NCI-H1105 (cell line): ENCODE measurements at places on chromosomes 11 and 22.

DNA sequence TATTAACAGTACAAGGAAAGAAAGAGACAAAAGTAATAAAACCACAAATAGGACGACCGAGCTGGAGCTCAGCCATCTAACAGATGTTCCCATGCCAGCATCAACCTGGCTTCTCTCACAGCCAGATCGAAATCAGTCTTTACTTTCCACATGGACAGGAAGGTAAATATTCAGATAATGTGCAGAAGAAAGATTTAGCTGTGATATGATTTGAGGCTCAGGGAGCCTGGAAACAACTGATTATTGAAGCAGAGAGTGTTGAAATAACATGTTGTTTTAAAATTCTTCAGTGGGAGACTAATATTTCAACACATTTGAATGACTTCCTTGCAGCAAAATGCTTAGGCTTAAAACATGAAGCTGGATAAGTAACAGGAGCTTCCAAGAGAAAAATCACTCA, 546.8 kb downstream of the ETS1 start:
- DNase-seq = no peak

GRCh38 chr22:49667236-49667635, 160.4 kb downstream of the BRD1 start:
- DNase-seq = no peak

GRCh38 chr22:31987218-31987617, 42.9 kb downstream of the YWHAH start:
- DNase-seq = no peak

- DNase-seq = no peak
Measured at GRCh38 chr11:128335729-128336128, 251.6 kb downstream of the ETS1 start.

DNA sequence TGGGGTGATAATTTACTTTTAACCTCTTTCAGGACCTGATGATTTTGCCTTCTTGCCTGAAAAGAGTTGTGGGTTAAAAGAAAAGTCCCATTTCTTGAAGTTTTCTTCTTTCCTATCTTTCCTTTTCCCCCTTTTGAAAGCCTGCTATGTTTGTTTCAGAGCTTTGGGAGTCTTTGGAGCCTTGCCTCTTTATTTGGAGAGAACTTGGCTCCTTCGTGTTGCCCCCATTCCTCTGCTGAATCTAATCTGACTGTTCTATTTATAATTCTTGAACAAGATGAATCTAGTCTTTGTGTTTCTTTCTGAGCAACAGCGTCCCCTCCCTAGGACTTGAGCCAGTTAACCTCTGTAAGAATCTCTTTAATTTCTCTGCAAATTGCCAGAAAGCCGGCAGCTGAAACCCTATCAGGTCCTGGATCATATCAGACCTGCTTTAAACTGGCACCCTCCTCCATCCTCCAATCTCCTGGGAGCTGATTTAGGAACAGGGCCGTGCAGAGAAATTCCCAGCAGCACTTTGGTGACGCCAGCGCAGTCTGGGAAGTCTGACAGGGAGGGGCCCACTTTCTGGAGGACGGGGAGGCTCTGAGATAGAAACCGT, 289.1 kb upstream of the SORL1-AS1 start:
- DNase-seq = no peak

DNA sequence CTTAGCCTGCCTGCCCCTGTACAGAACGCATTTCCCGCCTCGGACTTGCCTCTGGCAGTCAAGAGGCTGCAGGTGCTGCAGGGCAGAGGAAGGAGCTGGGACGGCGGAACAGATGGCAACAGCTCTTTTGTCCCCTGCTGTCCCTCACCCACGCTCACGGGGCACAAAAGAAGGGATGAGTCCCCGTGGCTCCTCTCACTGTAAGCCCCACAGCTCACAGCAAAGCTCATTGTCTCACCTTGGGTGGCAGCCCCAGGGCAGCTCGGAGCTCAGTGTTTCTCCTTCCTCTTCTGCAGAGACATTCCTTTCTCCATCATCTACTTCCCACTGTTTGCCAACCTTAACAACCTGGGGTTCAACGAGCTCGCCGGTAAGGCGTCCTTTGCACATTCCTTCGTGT, 24.3 kb downstream of the SLC25A18 start:
- no peak for DNase-seq

GRCh38 chr11:279966-280705, 1.9 kb downstream of the NLRP6 start:
- DNase-seq = no peak

- no peak for DNase-seq
Measured at GRCh38 chr11:29163231-29163630, 853.6 kb downstream of the KCNA4 start.

GRCh38 chr11:73266646-73267020, 5.5 kb upstream of the P2RY6 start:
- no peak for DNase-seq

DNA sequence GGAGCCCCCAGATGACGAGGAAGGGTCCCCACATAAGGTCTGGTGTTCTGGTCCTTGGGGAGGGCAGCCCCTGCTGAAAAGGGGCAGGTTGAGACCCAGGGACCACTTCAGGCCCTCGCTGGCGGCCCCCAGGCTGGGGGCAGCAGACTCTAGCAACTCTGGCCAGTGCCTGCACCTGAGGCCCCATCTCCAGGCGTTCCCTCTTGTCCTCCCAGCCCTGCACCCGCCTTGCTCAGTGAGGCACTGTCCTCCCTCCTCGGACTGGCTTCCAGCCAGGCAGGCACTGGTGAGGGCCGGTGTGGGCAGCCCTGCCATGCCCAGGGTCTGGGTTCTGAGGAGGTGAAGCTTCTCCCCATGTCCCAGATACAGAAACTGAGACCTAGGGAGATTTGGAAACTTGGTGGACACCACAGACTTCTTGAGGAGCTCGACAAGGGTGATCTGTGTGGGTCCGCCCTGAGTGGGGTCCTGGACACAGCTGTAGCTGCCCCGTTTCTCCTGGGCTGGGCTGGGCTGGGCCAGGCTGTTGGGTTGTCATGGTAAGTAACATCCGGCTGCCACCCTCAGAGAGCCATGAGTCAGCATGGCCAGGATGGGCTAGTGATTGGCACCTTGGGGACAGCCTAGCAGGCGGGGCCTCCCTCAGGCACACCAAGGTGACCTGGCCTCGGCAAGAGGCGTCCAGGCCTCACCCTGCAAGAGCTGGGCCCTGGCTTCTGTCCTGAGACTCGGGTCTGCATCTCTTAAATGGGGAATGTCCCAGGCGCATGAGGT, 11.1 kb upstream of the PHLDA2 start:
- DNase-seq = no peak

DNA sequence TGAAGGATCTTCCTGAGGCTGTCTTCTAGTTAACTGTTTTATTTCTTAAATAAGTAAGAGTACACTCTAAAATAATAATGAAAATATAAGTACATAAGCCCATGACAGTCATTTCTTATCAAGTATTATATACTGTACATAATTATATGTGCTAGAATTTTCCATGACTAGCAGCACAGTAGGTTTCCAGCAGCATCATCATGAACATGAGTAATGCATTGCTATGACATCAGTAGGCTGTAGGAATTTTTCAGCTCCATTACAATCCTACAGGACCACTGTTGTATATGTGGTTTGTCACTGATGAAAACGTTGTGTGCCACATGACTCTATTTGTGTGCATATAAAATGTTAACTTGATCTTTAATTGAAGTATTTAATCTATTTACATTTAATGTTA, 22.0 kb downstream of the ZNF202 start:
- DNase-seq = no peak

DNA sequence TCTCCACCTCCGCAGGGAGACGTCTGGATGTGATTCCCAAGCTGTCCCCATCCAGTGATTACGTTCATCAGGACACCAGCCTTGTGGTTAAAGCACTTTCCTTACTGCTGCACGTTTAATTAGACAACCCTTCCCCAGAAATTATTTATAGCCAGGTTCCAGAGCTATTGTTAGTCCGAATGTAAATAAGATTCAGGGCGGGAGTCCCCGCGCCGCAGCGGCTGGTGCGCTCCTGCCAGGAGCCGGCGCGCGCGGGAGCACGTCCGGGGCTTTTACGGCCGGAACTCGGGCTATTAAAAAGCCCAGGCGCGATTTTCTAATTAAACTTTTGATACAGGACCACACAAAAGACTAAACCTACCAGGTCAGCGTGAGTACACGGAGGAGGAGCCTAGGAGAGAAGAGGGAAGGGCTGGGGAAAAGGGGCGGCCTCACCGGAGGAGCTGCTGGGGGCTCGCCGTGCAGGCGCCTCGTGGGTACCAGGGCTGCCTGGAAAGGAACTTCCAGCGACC, 538.3 kb downstream of the OPCML start:
- peak; percentile 76 for DNase-seq

- DNase-seq = no peak
Measured at GRCh38 chr11:128302425-128303186, 284.8 kb downstream of the ETS1 start.

GRCh38 chr11:132343445-132344175, 973.2 kb downstream of the NTM start:
- no peak for DNase-seq

DNA sequence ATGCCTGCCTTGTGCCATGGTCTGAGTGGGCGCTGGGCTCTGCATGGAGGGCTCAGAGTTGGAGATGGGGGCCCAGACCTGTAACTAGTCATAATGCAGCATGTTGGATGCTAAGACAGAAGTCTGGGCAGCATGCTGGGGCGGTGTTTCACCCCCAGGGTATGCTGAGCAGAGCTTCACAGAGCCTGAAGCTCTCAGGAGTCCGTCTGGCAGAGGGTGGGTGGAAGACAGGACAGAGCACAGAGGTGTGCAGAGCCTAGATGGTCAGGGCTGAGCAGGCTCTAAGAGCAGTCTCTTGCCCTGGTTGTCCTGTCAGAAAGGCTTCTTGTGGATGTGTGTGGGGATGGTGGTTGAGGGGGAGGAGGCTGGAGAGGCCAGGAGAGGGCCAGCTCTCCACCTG, 7.2 kb downstream of the TAF6L start:
- DNase-seq = no peak

GRCh38 chr22:35450824-35451569, 51.1 kb downstream of the MCM5 start:
- no peak for DNase-seq

DNA sequence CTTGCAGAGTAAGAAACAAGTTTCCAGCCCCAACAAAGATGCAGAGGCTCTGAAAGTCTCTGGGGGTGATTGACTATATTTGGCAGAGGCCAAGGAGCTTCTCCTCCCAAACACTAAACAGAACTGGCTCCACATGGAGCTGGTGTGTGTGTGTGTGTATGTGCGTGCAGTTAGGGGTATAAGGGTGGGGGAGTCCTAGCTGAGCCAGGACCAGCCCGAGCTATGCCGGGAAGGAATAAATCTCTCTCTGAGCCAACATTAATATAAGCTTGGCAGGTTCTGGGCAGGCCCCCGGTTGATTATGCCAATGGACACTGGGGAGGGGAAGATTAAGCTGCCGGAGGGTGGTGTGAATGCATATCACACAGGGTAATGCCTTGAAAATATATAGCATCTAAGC, 324.2 kb downstream of the MIAT start:
- no peak for DNase-seq

DNA sequence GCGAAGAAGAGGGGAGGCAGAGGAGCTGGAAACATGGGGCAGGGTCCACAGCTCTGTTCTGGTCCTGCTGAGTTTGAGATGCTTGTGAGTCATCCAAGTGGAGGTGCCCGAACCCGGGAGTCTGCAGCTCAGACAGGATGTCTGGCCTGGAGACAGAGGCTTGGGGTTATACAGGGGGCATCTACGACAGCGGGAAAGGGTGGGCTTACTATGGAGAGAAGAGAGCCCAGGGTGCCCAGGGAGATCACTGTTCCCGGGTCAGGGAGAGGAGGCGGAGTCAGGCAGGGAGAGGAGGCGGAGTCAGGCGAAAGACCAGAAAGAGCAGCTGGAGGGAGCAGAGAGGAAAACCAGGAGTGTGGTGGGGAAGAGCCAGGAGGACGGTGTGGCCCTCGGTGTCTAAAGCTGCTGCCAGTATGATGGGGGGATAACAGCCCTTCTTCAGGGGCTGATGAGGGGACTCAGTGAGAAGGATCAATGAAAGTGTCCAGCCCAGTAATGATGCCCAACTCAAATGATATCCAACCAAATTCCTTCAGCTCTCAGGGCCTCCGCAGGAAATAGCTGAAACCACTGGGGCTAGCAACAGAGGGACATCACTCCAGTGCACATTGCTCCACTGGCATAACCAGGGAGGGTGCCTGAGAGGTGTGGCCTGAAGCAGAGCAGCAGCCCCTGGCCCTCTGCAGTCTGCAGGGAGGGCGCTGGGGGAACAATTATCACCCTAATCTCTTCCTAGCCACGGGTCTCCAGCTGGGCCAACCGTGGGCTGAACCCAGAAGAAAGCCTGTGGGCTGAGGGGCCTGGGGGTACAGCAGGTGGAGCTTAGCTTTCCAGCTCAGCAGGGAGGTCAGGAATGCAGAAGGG, 2.6 kb upstream of the LTBP3 start:
- DNase-seq = no peak

GRCh38 chr22:16866167-16866566, 41.0 kb upstream of the XKR3 start:
- DNase-seq = no peak

GRCh38 chr11:100068116-100068515, 619.0 kb upstream of the ARHGAP42 start:
- DNase-seq = no peak
